Sigmoid colon (tissue), 7 donors: ENCODE measurements at places on chromosomes 1 and 21.

DNA sequence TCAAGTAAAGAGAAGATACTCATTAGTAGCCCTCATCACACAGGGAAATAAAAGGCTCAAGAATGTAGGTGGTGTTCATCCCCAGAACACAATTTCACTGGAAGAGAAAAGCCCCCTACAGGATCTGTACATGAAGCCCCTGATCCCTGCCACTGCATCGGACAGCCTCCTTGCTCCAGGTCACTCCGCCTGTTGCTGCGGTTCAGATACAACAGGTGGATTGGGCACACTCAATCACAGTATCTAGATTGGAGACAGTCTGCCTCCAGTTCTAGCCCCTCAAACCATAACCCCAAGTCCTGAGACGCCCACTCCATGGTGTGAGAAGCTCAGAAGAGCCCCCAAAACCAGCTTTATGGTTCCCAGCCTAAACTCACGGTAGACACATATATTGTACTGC is 1.1 kb downstream of the SLAMF9 start:
- DNase-seq, result no peak

- DNase-seq, result no peak
Observed at GRCh38 chr1:114337417-114337816, 173.6 kb downstream of the TRIM33 start.

DNA sequence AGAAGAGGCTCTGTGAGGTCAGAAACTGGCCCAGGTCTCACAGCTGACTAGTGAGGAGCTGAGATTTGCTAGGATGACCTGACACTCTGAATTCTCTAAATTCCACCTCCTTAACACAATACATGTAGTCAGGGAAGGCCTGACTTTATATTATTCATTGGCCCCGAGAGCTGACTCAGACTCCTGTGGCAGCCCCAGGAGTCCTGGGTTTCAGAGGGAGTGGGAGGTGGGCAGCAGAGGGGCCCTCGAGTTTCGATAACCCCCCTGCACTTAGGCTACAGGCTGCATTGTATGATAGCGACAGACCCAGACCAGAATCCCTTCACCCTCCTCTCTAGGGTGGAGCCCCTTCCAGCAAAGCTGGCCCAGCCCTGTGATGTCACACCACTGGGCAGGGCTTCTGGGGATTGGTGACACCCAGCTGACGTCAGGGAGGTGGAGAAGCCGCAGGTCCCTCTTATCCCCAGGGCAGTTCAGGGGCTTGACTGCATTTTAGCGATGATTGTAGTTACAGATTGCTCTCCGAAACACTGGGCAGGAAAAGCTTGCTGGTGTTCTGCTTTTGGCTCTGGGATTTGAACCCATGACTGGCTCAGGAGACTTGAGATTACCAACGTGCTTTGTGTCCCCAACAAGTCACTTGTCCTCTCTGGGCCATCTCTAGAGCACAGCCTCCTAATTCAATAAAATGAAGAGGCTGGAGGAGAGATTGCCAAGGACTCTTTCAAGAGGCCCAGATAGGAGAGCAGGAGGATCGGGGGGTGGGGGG is 17.0 kb upstream of the GPR37L1 start:
- DNase-seq, result no peak

GRCh38 chr1:208899438-208899837 is 655.3 kb upstream of the PLXNA2 start:
- DNase-seq, result no peak

DNA sequence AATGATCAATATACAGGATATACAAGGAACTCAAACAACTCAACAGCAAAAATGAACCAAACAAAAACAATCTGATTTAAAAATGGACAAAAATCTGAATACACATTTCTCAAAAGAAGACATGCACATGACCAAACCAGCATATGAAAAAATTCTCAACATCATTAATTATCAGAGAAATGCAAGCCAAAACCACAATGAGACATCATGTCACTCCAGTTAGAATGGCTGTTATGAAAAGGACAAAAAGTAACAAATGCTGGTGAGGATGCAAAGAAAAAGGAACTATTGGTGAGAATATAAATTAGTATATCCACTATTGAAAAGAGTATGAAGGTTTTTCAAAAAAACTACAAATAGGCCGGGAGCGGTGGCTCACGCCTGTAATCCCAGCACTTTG is 42.0 kb downstream of the FCRL3 start:
- DNase-seq, result no peak

DNA sequence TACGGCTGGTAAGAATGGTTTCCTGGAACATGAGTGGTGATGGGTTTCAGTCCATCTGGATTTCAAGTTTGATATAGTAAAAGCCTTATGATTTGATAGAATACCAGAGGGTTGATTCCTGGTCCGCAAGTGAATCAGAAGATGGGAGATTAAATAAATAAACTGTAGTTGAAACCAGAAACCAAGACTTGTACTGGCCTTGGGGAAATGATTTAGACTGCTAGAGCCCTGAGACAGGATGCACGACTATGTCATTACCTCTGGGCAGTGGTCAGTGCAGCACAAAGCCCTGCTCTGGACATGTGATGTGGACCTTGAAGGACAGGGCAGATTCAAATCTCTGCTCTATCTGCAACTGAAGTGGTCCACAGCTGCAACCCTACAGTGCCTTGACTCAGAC is 15.6 kb upstream of the FMOD start:
- DNase-seq, result no peak

GRCh38 chr1:244545511-244545910 is 84.4 kb downstream of the CATSPERE start:
- DNase-seq, result no peak

DNA sequence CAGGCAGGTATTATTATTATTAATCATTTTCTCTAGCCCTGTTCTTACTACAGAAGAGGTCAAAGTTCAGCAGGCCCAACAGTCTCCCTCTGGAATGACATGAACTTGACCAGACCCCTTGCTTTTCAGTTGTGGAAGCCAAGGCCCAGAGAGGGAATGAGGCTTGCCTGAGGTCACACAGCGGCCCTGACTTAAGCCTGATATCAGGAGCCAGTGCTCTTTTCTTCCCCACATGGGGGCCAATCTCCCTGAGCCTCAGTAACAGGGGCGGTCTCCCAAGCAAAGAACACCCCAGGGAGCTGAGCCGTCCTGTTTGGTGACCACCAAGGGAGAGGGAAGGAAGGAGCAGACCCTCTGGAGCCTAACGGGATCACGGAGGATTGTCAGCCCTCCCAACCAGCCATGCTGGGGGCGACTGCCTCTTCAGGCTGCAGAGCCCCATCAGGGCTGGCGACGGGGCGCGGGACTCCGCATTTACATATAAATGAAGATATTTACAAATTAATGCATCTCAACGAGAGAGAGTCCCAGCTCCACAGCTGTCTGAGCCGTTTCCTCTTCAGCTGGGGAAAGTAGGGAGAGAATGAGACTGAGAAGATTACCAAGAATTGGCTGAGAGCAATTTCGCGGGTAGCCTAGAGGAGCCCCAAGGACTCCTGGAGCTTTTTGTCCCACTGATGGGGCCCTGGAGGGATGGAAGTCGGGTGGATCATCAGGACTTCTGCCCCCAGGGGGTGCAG is 186.1 kb upstream of the KLHDC7A start:
- DNase-seq, result no peak
